ENCODE measurements at places on chromosomes 16 and 17. TPM values are rescaled to one million over a fixed set of nuclear protein-coding genes. Genes with fewer than 3 reads are reported as not detected.

DNA sequence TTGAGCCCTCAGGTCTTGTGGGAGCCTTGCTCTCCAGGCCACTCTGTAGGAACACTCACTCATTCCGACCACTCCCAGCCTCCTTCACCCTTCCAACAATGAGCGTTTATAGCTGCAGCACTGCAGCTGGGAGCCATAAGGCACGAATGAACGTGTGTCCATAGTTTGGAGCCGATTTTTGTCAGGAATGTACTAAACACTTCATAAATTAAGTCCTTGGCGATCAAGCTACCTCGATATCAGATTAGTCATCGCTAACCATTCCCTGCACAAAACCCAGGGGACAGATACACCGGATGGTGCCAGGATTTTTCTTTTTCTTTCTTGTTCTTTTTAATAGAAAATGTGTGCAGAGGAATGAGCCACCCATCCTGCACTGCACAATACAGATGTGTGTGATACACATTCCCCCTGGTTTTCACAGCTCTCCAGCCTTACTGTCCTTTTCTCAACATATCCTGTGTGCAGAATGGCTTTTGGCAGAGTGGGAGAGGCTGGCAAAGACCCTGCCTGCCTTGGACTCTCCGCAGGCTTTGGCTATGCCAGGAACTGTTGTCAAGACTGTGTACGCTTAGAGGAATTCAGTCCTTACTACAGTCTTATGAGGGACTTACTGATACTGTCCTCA, 68.4 kb upstream of the ELAC2 start:
- peaks cover 15% of the 10 kb centered on the region for H3K4me1 ChIP-seq
- H3K27me3 ChIP-seq: no peaks in the 10 kb centered on the region
- H3K4me3 ChIP-seq: no peak overlapping the region
- DNase-seq: no peak
- H3K36me3 ChIP-seq: no peaks in the 10 kb centered on the region

CCL1 gene
- total RNA-seq: 0.44 TPM

ACSM2A gene
- not detected for total RNA-seq

GRCh38 chr17:31688701-31689100, 170.3 kb downstream of the COPRS start:
- no peak overlapping the region for H3K27ac ChIP-seq
- no peak for DNase-seq
- no peaks in the 10 kb centered on the region for H3K36me3 ChIP-seq
- no peaks in the 10 kb centered on the region for H3K4me1 ChIP-seq
- peaks cover 3% of the 10 kb centered on the region for H3K27me3 ChIP-seq

GRCh38 chr17:78653382-78653781, 76.2 kb upstream of the DNAH17 start:
- no peaks in the 10 kb centered on the region for H3K36me3 ChIP-seq
- no peak for DNase-seq
- H3K4me3 ChIP-seq: no peak overlapping the region
- no peaks in the 10 kb centered on the region for H3K4me1 ChIP-seq

CDR2 gene
- total RNA-seq: 44.4 TPM

GRCh38 chr17:52476638-52477313, 318.3 kb upstream of the CA10 start:
- H3K27me3 ChIP-seq: no peaks in the 10 kb centered on the region
- H3K27ac ChIP-seq: no peak overlapping the region
- DNase-seq: no peak
- H3K4me3 ChIP-seq: no peak overlapping the region
- no peaks in the 10 kb centered on the region for H3K36me3 ChIP-seq

DNA sequence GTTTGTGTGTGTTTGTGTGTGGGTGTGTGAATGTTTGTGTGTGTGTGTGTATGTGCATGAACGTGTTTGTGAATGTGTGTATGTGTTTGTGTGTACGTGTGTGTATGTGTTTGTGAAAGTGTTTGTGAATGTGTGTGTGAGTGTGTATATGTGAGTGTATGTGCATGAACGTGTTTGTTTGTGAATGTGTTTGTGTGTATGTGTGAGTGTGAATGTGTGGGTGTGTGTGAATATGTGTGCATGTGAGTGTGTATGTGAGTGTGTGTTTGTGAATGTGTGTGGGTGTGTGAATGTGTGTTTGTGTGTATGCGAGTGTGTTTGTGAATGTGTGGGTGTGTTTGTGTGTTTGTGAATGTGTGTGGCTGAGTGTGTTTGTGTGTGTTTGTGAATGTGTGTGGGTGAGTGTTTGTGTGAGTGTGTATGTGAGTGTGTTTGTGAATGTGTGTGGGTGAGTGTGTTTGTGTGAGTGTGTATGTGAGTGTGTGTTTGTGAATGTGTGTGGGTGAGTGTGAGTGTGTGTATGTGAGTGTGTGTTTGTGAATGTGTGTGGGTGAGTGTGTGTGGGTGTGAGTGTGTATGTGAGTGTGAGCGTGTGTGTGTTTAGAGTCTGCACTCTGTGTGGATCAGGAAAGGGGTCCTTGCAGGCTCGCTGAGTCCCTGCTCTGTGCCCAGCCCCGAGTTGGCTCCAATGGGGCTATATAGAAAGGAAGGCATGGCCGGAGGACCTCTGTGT, 890 bp upstream of the CD300A start:
- no peaks in the 10 kb centered on the region for H3K36me3 ChIP-seq
- H3K27ac ChIP-seq: no peak overlapping the region
- no peak for DNase-seq
- no peaks in the 10 kb centered on the region for H3K27me3 ChIP-seq

NHLRC4 gene
- 0.45 TPM for total RNA-seq

CES5A gene
- not detected for total RNA-seq

C17orf67 gene
- total RNA-seq: 3.6 TPM

DNA sequence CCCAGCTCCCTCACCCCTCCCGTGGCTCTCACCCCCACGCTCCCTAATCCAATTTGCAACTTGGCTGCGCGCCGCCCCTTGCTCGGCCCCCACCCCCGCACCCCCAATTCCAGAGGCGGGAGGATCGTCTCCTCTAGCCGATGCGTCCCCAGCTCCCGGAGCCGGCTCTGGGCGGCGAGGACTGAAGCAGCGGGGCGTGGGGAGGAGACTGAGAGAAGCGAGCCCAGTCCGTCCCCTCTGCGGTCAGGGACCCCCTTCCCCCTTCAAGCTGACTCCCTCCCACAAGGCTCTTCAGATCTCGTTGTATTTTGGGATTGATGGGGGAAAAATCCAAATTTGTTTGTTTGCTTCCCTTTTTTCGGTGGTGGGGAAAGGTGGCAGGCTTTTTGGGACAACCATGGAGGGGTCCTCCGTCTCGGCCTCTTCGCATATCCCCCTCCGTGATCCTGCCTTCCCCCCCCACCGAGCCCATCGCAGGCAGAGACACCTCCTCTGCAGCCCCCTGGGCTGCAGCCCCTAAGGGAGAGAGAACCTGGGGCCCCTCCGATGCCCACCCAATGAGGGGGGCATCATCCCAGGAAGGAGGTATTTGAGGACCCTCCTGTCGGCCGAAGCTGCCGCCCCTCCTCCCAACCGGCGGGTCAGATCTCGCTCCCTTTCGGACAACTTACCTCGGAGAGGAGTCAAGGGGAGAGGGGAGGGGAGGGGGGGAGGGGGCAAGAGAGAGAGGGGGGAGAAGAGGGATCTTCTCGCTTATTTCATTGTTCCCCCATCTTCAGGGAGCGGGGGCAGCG, 466 bp downstream of the NEUROD2 start:
- DNase-seq: no peak
- H3K27me3 ChIP-seq: peaks cover 54% of the 10 kb centered on the region
- no peak overlapping the region for H3K27ac ChIP-seq
- no peaks in the 10 kb centered on the region for H3K36me3 ChIP-seq
- peaks cover 17% of the 10 kb centered on the region for H3K4me1 ChIP-seq
- no peak overlapping the region for H3K4me3 ChIP-seq

- peaks cover 4% of the 10 kb centered on the region for H3K36me3 ChIP-seq
- H3K27me3 ChIP-seq: no peaks in the 10 kb centered on the region
- peak overlapping the region; percentile 93 for H3K4me3 ChIP-seq
- peaks cover 27% of the 10 kb centered on the region for H3K4me1 ChIP-seq
- H3K27ac ChIP-seq: peak overlapping the region; percentile 97
Measured at GRCh38 chr17:35588196-35588920, 1.2 kb downstream of the AP2B1 start.

DNA sequence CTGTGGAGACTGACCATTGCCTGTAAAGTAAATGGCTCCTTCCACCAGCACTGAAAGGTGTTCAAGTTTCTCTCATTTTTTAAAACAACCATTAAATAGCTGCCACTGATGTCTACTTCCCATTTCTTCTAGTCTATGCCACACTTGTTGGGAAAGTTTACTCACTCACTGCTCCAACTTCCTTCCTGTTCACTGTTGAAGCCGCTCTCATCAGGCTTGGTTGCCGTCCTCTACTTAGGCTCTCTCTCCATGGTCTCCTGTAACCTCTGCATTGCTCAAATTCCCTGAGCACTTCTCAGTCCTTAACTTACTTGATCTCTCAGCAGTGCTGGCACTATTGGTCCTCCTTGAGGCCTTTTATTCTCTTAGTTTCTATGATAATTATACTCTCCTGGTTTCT, 32.4 kb downstream of the SNX11 start:
- H3K36me3 ChIP-seq: peaks cover 5% of the 10 kb centered on the region
- H3K4me3 ChIP-seq: no peak overlapping the region
- no peak for DNase-seq
- peak overlapping the region; percentile 16 for H3K27ac ChIP-seq

DNA sequence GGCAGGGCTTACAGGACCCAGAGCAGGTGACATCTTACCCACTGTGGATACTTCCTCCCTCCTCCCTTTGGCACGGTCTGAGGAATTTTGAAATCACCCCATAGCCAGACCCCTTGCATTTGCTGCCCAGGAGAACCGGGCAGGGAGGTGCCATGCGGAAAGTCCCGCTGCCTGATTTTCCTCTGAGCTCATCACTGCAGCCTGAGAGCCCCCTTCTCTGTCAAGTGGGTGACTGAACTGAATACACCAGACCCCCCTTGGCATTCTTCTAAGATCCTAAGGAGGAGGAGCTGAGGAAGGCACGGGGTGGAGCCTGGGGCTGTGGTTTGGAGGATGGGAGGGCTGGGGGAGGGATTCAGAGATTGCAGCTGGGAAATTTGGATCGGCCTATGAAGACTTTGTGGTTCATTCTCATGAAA, 173.4 kb downstream of the RAB11FIP4 start:
- no peaks in the 10 kb centered on the region for H3K36me3 ChIP-seq
- no peak overlapping the region for H3K27ac ChIP-seq
- peaks cover 17% of the 10 kb centered on the region for H3K4me1 ChIP-seq
- no peak overlapping the region for H3K4me3 ChIP-seq

DNA sequence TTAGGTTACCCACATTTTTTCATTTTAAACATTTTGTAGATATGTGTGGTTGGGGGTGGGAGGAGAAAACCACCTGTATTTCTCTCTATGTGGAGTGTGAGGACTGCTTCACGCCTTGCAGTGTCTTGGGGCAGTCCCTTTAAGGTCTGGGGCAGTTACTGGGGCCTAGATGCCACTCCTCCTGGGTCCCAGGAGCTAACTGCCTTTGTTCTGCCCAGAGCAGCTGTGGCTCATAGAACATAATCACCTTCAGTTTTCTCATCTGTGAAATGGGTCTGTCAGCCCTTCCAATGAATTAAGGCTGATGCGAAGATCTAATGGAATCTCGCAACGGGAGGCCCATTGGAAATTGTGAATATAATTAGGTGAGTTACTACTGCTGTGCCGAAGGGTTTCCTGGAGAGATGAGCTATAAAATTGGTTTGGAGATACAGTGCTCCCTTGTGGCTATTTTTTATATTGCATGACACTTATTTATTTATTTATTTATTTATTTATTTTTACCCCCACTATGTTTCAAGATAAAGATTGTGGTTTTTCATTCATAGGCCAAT, 22.9 kb downstream of the DHRS7C start:
- no peak overlapping the region for H3K27ac ChIP-seq
- H3K27me3 ChIP-seq: peaks cover 10% of the 10 kb centered on the region
- H3K36me3 ChIP-seq: no peaks in the 10 kb centered on the region
- DNase-seq: no peak

- H3K4me1 ChIP-seq: peaks cover 24% of the 10 kb centered on the region
- no peak for DNase-seq
- H3K27ac ChIP-seq: no peak overlapping the region
- H3K27me3 ChIP-seq: no peaks in the 10 kb centered on the region
- H3K4me3 ChIP-seq: no peak overlapping the region
- no peaks in the 10 kb centered on the region for H3K36me3 ChIP-seq
Measured at GRCh38 chr16:22004341-22004740, 3.4 kb upstream of the PDZD9 start.

DNA sequence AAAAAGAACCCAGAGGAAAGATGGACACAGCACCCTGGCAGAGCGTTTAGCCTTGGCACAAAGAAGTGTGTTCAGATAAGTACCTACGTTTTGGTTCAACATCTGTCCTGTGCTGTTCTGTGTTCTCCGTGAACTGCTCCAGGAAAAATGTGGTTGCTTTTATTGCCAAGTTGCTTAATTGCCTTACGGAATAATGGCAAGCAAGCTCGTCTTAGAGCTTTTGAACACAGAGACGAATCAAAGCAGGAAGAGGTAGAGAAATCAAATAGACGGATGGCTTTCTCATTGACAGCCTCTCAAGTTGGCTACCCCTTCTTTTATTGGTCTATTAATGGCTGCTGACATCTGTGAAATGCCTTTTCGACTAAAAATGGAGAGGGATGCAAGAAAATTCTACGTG, 911.1 kb upstream of the EEF2KMT start:
- H3K27me3 ChIP-seq: no peaks in the 10 kb centered on the region
- no peak overlapping the region for H3K27ac ChIP-seq
- H3K36me3 ChIP-seq: no peaks in the 10 kb centered on the region
- DNase-seq: no peak

GRCh38 chr17:9138161-9138717, 116.9 kb downstream of the NTN1 start:
- peaks cover 2% of the 10 kb centered on the region for H3K27me3 ChIP-seq
- DNase-seq: no peak
- H3K4me1 ChIP-seq: peaks cover 2% of the 10 kb centered on the region
- H3K27ac ChIP-seq: no peak overlapping the region
- no peak overlapping the region for H3K4me3 ChIP-seq
- H3K36me3 ChIP-seq: no peaks in the 10 kb centered on the region

GRCh38 chr17:44970136-44970741, 2.1 kb upstream of the C1QL1 start:
- H3K4me1 ChIP-seq: peaks cover 37% of the 10 kb centered on the region
- DNase-seq: peak; percentile 49
- peak overlapping the region; percentile 26 for H3K4me3 ChIP-seq
- H3K27ac ChIP-seq: no peak overlapping the region
- H3K27me3 ChIP-seq: peaks cover 46% of the 10 kb centered on the region
- H3K36me3 ChIP-seq: no peaks in the 10 kb centered on the region

DNA sequence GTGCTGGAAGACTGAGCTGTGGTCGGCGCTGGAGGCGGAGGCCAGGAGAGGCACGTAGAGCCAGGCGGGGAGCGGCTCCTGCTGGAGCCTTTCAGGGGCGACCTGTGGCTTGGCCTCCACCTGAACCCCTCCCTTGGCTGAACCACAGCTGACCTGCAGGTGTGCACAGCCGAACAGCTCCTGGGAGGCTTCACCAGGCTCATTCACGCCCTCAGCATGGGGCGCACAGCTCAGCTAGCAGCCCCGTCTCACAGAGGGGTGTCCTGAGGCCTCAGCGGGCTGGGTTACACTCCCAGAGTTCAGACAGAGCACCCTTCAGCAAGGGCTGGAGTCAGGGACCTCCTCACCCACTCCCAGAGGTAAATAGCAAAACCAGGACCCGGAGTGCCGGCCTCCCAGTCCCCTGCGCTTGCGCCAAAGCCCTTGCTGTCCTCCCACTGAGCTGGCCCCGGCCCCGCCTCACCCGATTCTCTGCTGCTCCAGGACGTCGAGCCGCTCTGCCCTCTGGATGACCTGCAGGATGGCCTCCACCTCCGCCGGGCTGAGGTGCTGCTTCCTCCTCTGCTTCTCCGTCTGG, 31.7 kb downstream of the RPH3AL start:
- no peak overlapping the region for H3K27ac ChIP-seq
- no peaks in the 10 kb centered on the region for H3K36me3 ChIP-seq
- no peak overlapping the region for H3K4me3 ChIP-seq
- DNase-seq: no peak
- H3K27me3 ChIP-seq: no peaks in the 10 kb centered on the region
- H3K4me1 ChIP-seq: no peaks in the 10 kb centered on the region

SLC5A11 gene
- not detected for total RNA-seq

GRCh38 chr17:200586-200985, 19.1 kb upstream of the DOC2B start:
- H3K4me3 ChIP-seq: no peak overlapping the region
- no peaks in the 10 kb centered on the region for H3K4me1 ChIP-seq
- H3K27ac ChIP-seq: no peak overlapping the region
